Kidney epithelial cell (primary cell): ENCODE measurements at places on chromosomes 7 and 10. TPM values are rescaled to one million over a fixed set of nuclear protein-coding genes. Genes with fewer than 3 reads are reported as not detected.

DNA sequence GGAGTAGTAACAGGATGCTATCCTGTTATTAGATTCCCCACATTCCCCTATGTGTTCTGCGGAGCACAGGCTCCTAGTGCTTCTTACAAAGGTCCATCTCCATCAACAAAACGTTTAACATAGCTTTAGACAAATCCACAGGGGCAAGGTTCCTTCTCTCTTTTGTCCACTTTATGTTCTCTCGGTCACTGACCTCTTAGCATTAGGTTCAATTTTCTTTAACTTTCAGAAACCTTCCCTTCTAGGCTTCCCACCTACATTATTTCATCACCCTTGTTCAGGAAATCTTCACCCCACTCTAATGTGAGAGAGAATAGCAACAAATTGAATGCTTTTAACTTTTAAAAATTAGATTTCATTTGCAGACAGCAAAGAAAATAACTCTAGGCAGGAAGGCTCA, 84.9 kb downstream of the DOCK4 start:
- no peak for DNase-seq

DNA sequence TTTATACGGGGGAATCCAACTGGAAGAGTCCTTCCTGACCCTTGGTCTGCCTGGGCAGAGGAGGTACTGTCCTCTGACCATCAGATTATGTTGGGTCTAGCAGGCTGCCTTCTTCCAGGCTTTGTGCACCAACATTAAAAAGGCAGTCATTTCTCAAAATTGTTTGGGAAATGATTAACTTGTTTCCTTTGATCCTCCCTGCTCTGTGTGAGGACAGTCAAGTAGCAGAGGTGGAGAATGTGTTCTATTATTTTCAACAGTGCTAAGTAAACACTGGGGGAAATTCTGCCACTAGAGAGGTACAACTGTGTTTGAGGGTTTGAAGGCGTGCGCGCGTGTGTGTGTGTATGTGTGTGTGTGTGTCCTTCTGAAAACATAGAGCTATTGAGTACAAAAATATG, 20.6 kb downstream of the ACSL5 start:
- DNase-seq = no peak

- DNase-seq = no peak
These were observed 67.3 kb downstream of the DIP2C start for GRCh38 chr10:621981-622740.

GRCh38 chr7:48742079-48742798, 182.1 kb upstream of the CDC14C start:
- no peak for DNase-seq

DNA sequence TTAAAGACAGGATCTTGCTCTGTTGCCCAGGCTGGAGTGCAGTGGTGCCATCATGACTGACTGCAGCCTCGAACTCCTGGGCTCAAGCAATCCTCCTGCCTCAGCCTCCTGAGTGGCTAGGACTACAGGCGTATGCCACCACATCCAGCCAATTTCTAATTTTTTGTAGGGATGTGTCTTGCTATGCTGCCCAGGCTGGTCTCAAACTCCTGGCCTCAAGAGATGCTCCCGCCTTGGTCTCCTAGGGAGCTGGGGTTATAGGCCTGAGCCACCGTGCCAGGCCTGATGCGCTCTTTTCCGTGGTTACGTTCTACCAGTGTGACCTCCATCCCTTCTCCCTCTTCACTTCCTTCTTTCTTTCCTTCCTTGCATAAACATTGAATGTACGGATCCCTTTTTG, 34.2 kb upstream of the IL15RA start:
- DNase-seq = no peak

- peak; percentile 59 for DNase-seq
These were observed 190.4 kb downstream of the SKIDA1 start for GRCh38 chr10:21334891-21335696.

DNA sequence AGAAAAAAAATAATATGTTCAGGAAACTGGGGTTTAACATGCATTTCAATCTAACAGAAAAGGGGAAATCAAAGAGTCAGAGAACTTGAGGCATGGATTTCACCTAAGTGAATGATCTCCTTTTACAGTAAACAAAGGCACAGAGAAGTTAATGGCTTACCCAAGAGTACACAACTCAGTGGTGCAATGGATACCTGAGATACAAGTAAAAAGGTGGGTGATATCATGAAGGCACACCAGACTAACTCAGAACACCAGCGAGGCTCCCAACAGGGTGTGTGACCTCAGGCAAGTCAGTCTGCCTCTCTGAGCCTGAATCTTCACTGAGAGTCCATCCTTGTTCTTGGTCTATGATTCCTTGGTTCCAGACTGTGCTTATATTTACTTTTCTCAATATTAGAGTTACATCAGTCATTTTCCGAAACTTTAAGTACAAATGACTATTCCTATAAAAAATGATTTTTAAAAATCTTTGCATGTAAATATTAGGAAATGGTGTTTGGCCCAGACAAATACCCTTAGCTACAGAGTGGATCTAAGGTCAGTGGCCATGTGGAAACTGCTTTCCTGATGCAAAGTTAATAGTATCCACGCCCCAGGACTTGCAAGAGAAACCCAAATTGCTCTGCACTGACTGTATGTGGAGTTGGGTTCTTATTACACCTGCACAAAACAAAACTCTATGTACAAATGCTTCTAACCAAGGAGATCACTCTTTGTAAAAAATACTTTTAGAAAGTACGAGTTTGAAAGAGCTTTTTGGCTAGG, 282.8 kb upstream of the IMMP2L start:
- no peak for DNase-seq

DNA sequence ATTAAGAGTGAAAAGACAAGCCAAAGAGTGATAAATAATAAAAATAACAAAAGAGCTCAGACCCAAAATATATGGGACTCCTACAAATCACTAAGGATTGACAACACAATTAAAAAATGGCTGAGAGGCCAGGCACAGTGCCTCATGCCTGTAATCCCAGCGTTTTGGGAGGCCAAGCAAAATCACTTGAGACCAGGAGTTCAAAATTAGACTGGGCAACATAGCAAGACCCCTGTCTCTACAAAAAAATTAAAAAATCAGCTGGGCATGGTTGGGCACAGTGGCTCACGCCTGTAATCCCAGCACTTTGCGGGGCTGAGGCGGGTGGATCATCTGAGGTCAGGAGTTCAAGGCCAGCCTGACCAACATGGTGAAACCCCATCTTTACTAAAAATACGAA, 137.3 kb downstream of the IDE start:
- DNase-seq = no peak

DNA sequence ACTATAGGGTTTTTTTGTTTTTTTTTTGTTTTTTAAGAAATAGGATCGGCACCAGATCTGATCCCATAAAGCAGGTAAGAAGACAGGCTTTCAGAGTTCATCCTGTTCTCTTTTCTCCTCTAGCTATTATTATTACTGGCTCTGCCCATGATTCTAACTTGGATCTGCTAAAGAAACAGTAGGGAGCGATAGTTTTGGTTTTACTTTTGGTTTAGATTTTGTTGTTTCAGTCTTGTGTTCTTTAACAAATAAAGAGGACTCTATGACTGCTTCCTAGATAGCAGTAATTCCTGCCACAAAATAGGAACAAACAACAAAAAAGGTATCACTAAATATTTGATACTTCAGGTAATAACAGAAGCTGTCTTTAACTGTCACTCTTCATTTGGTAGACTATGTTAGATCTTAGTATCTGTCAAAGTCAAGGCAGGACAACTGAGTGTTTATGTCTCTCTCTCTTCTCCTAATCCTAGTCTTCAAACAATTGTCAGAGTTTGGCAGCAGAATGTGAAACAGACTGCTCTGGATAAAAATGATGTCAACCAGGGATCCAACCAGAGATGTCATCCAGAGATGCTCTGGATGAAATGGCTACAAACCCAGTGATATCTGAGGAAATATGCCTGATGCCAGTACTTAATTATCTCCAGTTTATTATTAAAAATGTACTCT, 99.8 kb downstream of the KMT2C start:
- no peak for DNase-seq

- DNase-seq = no peak
These were observed 415.1 kb downstream of the THSD7A start for GRCh38 chr7:11416641-11417458.

- DNase-seq = no peak
These were observed 144.8 kb upstream of the KLF14 start for GRCh38 chr7:130878785-130879184.

DNA sequence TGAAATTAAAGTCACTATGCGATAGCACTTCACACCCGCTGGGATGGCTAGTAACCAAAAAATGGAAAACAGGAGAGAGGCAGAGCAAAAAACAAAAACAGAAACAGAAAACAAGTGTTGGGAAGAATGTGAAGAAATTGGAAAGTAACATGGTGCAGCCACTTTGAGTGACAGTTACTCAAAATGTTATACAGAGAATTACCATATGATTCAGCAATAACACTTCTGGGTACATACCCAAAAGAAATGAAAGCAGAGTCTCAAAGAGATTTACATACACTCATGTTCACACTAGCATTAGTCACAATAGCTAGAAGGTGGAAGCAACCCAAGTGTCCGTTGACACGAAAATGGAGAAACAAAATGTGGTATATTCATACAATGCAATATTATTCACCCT, 88.6 kb upstream of the KCNIP2 start:
- DNase-seq = no peak

GRCh38 chr7:1733908-1734730, 64.0 kb downstream of the ELFN1 start:
- no peak for DNase-seq

DNA sequence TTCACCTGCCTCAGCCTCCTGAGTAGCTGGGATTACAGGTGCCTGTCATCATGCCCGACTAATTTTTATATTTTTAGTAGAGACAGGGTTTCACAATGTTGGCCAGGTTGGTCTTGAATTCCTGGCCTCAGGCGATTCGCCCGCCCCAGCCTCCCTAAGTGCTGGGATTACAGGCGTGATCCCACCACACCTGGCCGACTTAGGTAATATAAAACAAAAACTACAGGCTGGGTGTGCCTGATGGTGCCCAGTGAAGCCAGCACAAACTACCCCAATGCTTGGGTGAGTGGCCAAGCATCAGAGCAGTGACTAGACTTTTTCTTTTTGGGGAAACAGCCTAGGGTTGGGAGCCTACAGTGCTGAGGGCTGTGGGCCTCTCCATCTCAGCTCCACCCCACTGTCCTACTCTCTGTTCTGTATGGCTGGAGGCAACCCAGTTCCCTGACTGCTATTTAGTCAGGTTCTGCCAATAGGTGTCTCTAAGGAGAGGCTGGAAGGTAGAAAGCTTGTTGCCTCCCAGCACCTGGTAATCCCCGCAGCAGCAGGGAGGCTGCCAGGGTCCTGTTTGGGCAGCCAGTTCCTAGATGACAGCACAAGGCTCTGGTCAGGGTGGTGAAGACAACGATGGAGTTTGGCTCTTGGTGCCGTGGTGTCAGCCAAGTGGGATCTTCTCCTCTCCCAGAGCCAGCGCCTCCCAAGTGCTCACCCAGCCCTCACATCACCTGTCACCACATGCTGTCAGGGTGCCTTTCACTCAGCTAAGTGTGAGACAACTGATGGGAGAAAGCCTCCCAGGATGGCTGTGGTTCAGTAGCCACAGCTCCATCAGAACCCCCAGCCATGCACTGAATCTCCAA, 10.4 kb upstream of the NACAD start:
- no peak for DNase-seq

- no peak for DNase-seq
These were observed 26.6 kb downstream of the KCNH2 start for GRCh38 chr7:150951521-150951920.

DNA sequence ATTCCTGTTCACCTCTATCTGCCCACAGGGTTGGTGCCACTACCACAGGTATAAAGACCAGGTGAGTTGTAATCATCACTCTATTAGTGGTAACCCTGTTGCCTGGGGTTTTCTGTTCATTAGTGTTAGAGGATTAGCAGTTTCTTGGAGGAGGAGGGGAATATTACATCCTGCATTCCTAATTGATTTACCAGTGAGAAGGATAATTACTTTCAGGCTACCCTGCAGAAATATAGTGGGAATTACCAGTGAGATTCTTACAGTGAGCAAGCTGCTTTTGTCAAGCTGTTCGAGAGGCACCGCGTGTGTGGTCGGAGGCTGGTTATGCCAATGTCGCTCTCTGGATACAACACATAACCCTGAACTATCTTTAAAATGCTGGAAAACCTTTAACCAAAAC, 280.7 kb downstream of the SORCS3 start:
- DNase-seq = no peak

DNA sequence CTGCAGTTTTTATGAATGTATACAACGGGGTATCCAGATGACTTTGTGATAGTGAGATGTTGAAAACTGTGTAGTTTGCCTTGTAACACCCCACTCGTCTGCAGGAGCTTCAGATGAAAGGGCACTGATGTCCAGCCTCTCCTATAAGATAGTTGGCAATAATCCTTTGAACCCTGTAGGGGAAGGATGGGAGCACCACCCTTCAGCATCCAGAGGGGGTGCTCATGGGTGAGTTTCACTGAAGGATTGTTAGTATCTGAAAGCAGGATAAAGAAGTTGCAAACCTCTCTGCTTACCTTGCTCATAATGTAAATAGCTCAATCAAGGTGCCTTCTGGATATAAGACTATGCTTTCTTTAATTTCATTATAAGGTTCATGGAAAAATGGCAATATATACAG, 201.5 kb downstream of the TMEM178B start:
- no peak for DNase-seq

DNA sequence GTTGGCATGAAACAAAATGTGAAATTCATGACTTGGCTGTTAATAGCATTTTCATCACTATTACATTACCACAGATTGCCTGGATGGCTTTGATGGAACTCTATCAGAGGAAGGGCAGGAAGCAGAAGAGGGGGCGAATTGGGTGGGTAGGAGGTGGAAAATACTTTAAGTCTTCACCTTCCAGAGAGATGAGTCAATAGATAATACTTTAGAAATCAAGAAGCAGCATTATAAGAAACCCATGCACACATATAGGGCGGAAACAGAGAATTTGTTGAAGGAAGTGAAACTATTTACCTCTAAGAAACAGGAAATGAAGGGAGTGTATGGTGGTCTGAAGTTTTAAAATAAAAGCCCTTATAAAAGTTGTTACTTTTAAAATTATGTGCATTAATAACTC, 152.1 kb upstream of the TARP start:
- no peak for DNase-seq

GRCh38 chr7:98312201-98312600, 30.7 kb downstream of the BRI3 start:
- no peak for DNase-seq

DNA sequence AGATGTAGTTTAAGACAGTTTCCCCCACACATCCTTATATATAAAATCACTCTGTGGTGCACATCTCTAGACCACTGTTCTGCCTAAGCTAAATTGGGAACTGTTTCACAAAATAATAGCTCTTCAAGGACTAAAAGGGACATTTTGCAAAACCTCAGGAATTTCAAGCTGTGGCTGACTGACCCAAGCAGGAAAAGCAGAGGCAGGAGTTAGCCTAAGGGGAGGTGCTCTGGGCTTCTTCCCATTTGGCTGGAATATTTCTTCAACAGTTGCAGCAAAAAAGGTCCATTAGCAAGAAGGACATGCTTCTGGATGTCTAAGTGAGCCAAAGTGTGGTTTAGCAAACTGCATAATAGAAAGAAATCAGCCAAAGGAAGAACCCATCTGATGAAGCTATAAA, 551.2 kb upstream of the ANKRD30A start:
- no peak for DNase-seq

The SPDYE5 gene
- not detected in 2 replicates for total RNA-seq

The MMRN2 gene
- 0.08 and 0.14 TPM in 2 replicates for total RNA-seq

The DNAJC12 gene
- total RNA-seq = 3.0 and 3.1 TPM in 2 replicates

The PLPP4 gene
- total RNA-seq = 5.3 and 9.4 TPM in 2 replicates

The CYP3A7 gene
- not detected in 2 replicates for total RNA-seq

The HDAC9 gene
- total RNA-seq = 80.1 and 84.5 TPM in 2 replicates

The RTKN2 gene
- total RNA-seq = 6.7 and 8.8 TPM in 2 replicates

The IGFBP3 gene
- total RNA-seq = 152 and 162 TPM in 2 replicates

The TDRD1 gene
- total RNA-seq = not detected in 2 replicates
